ENCODE measurements at places on chromosomes 7 and 10.
A peak's percentile ranks its signal among the peaks of the same experiment; 100 is the strongest.

DNA sequence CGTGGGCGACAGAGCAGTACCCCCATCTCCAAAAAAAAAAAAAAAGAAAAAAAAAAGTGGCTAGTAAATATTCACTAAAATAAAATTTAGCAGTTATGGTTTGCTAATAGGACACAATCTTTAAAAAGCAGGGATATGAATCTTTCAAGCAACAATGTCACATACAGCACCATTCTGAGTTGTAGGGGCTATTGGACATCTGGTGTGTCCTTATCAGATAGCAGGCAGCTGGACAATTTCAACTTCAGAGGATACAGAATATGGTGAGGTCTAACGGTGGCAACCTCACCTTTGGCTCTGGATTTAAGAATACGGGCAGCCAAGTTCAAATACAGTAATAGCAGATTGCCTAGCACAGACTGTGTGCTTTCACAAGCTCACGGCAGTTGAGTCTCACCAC lies 51.1 kb downstream of the SLC37A3 start:
- DNase-seq, result no peak

DNA sequence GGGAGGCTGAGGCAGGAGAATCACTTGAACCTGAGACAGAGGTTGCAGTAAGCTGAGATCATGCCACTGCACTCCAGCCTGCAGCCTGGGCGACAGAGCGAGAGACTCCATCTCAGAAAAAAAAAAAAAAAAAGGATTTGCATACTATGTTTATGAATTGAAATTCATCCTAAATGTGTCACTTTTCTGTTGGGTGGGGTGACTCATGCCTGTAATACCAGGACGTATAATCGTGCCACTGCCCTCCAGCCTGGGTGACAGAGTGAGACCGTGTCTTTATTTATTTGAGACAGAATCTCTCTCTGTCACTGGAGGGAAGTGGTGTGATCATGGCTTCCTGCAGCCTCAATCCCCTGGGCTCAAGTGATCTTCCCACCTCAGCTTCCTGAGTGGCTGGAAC lies 5.8 kb downstream of the ZNF212 start:
- no peak for DNase-seq

DNA sequence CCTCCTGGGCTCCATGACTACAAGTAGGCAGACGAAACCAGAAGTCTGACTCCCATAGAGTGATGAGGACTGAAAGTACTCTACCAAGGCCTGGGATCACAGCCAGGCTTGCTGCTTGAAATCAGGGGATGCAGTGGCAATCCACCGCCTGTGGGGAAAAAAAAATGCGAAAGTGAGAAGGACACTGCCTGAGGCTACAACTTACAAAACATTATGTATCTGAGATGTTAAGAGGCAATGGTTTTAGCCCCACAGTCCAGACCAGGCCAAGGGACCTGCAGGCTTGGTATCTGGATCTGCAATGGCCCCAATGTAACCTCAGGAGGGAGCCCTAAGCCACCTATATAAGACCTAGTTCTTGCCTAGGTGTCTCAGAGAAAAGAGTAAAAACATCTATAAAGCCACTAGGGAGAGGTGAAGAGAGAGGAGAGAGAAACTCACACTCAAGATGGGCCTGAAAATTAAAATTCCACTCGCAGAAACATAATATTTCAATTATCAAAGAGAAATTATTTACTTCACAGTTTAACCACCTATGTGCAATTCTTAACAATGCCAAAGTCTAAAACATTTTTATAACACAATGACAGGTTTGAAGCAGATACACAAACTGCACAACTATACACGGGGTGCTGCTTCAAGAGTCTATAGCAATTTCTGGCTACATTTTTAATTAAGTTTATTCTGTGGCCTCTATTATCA lies 13.9 kb downstream of the DNAJC1 start:
- peak; percentile 76 for DNase-seq

DNA sequence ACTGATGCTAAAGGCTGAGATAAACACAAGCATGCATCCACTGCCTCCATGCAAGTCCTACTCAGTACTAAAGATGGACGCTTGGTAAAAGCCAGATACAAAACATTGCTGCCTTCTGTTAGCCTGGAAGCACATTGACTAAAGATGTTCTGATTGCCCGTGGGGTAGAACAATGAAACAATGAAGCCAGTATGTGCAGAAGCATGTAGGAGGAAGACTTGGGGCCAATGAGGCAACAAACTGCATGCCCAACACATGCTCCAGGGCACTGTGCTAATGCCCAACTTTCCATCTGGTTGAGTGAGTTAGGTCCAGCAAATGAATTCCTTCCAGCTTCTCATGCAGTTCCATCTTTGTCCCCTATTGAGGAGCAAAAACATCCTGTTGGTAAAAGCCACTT lies 1245.5 kb downstream of the GATA3 start:
- no peak for DNase-seq

- no peak for DNase-seq
Observed at GRCh38 chr7:113204415-113204814, 86.1 kb upstream of the SMIM30 start.

- peak; percentile 64 for DNase-seq
Observed at GRCh38 chr7:2632733-2633537, 1.1 kb downstream of the TTYH3 start.

- DNase-seq, result no peak
Observed at GRCh38 chr10:22633106-22633505, 81.3 kb downstream of the PIP4K2A start.

DNA sequence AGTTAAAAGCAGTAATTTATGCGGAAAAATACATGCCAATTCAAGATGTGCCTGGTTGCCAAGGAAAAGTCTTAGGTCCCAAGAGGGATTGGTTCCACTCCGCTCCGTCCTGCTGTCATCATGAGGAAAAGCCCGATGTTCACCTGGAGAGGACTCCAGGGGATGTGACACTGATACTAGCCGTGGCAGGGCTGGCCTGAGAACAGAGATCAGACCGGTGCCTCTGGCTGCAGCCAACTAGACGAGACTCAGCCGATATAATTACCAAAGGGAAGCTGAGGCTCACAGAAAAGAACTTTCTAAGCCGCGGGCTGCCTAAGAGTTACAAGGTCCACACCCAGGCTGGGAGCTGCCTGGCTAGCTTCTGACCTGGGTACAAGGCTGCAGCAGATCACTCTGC lies 81.3 kb upstream of the UNC5B start:
- DNase-seq, result no peak

DNA sequence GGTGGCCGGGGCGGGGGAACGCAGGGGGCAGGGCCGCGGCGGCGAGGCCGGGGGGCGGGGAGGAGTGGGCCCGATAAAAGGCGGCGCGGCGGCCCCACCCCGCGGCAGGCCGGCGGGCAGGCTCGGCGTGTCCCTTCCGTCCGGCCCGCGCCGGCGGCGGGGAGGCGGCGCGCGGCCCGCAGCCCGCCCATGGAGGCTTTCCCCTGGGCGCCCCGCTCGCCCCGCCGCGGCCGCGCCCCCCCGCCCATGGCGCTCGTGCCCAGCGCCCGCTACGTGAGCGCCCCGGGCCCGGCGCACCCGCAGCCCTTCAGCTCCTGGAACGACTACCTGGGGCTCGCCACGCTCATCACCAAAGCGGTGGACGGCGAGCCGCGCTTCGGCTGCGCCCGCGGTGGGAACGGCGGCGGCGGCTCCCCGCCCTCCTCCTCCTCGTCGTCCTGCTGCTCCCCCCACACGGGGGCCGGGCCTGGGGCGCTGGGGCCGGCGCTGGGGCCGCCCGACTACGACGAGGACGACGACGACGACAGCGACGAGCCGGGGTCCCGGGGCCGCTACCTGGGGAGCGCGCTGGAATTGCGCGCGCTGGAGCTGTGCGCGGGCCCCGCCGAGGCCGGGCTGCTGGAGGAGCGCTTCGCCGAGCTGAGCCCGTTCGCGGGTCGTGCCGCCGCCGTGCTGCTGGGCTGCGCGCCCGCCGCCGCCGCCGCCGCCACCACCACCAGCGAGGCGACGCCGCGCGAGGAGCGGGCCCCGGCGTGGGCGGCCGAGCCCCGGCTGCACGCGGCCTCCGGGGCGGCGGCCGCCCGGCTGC lies at the start of gene NANOS1:
Gene NANOS1 (plus strand): TSS at position 102 of the 808 bp plus-strand sequence. CDS start 88 bp downstream, at position 190.
- DNase-seq, result no peak

GRCh38 chr10:25049966-25050365 lies 33.6 kb downstream of the THNSL1 start:
- DNase-seq, result peak; percentile 30

DNA sequence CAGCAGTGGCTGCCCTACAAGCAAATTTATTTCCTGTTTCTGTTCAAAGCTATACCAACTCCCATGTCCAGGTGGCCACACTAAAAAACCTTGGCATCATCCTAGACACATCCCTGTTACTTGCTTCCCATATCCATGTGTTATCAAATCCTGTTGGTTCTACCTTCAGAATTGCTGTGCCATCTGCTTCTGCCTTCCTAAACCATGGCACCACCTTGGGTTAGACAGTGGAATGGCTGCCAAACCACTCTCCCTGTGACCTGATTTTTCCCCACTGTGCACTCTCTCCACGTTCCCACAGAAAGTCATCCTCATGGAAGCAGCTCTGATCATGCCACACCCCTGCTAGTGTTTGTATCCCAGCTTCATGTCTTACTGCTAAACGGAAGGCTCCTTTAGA lies 697.6 kb upstream of the GALNT17 start:
- DNase-seq, result peak; percentile 2

DNA sequence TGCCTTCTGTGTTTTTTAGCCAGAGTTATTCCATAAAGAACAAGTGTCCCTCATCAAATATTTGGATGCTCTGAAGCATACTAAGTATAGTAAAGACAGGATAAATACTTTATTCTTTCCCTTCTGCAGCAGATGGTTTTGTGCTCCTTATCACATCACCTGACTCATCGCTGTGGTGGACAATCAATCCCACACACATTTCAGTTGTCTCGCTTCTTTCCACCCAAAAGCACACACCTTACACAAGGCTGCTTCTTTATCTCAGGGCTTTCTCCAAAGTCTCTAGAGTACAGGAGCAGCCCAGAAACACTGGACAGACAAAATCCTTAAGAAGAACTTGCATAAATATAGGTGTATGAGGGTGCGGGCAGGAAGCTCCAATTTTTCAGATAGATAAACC lies 43.4 kb downstream of the IGF2BP3 start:
- no peak for DNase-seq

DNA sequence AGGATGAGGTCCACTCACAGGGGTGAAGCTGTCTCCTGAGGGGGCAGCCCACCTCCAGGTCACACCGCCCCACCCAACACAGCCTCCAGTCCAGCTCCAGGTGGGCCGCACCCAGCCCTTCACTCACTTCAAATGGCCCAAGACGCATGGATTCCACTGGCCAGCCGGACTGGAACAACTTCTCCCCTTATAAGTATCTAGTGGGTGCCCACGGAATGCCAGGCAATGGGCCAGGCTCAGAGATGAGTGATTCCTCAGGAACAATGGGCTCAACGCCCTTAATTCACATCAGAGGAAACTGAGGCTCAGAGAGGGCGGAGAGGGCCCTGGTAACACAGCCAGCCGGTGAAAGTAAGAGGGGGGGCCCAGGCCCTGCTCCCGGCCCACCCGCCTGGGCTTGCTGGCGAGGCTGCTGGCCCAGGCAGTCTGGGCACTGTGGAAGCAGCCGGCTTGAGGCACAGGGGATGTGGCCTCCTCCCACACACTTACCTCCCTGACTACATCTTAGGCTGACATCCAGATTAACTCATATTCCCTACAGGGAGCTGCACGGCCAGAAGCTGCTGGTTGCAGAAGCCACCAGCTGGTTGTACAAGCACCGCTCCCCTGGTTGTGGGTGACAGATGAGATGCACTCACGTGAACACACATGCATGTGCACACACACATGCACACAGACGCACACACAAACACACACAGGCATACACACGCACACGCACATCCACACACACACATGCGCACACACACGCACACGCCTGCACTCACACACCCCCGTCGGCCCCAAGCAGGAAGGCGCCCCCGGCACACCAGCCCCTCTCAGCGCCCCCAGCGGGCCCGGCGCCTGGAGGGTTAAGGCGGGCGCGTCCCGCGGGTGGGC lies 1.0 kb upstream of the FAM20C start:
- peak; percentile 86 for DNase-seq

DNA sequence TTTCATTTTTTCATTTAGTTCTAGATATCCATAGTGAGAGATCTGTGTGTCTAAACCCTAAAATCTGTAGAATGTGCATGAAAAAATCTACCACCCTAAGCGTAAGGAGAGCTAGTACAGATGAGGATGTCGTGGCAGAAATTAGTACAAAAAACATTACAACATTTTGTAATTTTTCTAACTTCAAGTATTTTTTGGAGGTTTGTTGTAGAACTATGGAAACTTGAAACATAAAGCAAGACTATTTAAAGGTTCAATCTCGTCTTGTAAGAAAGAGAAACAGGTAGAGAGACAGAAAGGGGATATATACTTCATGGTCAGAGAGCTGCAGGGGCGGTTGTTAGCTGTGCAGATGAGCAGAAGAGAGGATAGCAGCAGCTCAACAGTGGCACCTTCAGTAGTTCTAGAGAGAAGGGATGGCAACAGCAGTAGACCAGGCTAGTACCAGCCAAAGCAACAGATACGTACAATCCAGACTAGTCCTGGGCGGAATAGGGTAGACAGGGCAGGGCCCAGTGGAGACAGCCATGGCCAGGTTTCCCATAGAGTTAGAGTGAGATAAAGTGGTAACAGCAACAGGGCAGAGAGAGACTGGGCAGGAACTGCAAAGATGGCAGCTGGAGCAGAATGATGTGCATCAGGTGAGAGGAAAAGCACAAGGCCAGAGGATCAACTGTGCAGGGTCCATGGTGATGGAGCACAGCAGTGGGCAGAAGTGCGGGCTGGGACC lies 145.2 kb downstream of the FRMD4A start:
- DNase-seq, result no peak

DNA sequence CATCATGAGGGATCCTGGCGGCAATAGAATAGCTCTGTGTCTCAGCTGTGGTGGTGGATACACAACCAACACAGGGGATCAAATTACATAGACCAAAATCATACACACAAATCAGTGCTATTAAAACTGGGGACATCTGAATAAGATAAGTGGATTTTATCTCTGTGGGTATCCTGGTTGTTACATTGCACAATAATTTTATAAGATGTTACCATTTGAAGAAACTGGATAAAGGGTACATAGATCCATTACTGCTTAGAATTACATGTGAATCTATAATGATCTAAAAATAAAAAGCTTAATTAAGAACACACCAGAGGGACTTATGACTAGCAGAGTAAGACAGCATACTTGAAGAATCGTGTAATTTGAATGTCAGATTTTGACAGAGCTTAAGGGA lies 8.2 kb upstream of the FAM3C start:
- DNase-seq, result no peak

DNA sequence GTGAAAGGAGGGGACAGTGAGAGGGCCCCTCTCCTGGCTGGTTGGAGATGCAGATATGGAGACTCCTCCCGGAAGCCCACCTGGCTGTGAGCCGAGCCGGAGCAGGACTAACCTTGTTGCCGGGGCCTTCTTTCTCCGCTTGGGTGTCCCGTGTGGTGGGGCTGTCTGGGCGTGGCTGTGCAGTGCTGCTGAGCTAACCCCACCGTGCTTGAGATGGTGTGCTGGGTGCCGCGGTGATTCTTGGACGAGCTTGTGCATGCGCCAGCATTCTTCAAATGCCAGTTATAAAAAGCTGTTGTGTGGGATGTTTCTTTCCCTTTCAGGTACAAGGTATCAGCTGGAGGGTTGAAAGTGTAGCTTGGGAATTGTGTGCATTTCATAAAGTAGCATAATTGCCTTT lies 48.8 kb downstream of the DAGLB start:
- peak; percentile 18 for DNase-seq

- DNase-seq, result no peak
Observed at GRCh38 chr10:56561336-56561735, 200.3 kb upstream of the ZWINT start.

GRCh38 chr10:69963178-69963834 lies 89.3 kb upstream of the MACROH2A2 start:
- DNase-seq, result no peak
